T-cell (primary cell): ENCODE measurements at places on chromosomes 4 and X.

GRCh38 chr4:168162604-168163003 lies 70.3 kb downstream of the ANXA10 start:
- DNase-seq, result no peak

GRCh38 chr4:103032574-103032973 lies 13.1 kb upstream of the SLC9B1 start:
- DNase-seq, result no peak

DNA sequence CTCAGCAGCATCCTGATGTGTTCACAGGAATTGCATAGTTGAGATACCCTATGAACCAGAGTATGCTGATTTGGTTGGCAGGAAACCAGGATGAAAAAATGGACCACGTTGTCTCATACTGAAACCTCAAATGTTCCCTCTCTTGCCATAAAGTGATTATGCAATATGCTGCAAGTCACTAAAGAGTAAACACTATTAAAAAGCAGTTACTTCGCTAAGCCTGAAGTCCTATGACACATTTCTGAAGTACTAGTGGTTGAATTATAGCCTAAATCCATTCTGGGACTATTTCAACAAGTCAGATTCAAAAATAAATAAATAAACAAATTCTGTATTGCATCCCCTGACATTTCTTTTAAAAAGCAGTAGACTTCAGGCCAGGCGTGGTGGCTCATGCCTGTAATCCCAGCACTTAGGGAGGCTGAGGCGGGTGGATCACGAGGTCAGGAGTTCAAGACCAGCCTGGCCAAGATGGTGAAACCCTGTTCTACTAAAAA lies 106.0 kb upstream of the NAP1L5 start:
- no peak for DNase-seq

GRCh38 chrX:73922856-73923455 lies 360.0 kb downstream of the CHIC1 start:
- no peak for DNase-seq

GRCh38 chrX:12685541-12685940 lies 105.7 kb upstream of the PRPS2 start:
- DNase-seq, result no peak

GRCh38 chrX:149003863-149004660 lies 501.0 kb downstream of the IDS start:
- no peak for DNase-seq

- no peak for DNase-seq
Observed at GRCh38 chr4:102064747-102065442, 274.4 kb downstream of the BANK1 start.

- no peak for DNase-seq
Observed at GRCh38 chr4:150160473-150160872, 82.2 kb downstream of the DCLK2 start.

GRCh38 chrX:112012360-112012759 lies 70.2 kb downstream of the TRPC5 start:
- no peak for DNase-seq

DNA sequence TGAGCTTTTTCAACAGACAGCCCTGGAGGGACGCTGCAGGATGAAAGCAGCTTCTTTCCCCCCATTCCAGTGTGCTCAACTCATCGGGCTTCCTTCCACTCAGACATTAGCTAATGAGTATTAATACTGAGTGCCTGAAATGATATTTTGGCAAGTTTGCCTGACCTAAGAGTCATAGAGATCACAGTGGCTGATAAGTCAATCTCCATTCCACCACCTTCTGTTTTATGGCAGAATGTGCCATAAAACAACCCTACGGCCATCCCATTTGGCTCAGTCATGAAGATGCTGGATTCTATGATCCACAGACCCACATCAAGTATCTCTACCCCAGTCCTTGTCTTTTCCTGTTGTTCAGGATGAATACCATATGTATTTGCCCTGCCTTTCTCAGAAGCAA lies 48.3 kb upstream of the MAB21L2 start:
- no peak for DNase-seq

DNA sequence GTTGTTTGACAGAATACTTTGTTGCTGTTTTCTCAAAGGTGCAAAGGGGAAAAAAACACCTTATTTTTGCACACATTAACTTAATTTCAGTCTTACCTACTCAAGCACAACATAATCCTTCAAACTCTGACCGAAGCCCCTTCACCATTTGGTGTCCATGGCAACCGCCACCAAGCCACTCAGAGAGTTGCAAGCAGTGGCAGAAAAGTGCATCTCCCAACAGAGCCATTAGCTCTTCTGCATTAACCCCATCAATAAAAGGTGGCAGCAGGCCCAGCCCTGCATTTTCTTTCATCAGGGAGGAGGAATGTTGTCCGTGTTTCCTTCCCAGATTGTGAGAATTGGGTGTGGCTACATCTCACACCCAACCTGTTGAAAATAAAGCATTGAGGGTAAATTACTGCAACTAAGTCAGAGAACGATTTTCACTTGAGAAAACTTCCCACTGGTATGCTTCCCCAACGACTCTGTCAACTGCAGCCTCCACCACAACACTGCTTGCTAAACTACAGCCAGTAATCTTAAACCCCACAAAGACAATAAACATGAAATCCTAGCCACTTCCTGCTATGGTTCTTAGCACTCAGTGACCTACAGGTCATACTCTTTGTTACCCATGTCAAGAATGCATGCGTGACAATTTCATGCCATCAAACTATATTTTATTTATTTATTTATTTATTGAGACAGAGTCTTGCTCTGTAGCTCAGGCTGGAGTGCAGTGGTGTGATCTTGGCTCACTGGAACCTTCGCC lies 154.0 kb downstream of the GRIA3 start:
- no peak for DNase-seq

- DNase-seq, result no peak
Observed at GRCh38 chr4:45409536-45409935, 683.2 kb upstream of the GNPDA2 start.

- no peak for DNase-seq
Observed at GRCh38 chrX:85516131-85516530, 136.7 kb upstream of the POF1B start.

GRCh38 chr4:68249434-68249833 lies 3.9 kb upstream of the TMPRSS11B start:
- DNase-seq, result no peak

DNA sequence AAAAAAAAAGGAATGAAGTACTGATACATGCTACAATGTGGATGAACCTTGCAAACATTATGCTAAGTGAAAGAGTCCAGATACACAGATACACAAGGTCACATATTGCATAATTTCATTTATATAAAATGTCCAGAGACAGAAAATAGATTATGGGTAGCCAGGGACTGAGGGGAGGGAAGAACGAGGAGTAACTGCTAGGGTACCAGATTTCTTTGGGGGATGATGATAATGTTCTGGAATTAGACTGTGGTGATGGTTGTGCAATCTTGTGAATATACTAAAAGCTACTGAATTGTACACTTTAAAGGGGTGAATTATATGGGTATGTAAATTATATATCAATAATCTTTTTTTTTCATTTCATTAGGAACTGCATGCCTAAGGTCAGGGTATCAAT lies 20.8 kb upstream of the AP1AR start:
- no peak for DNase-seq

- no peak for DNase-seq
Observed at GRCh38 chr4:99759988-99760387, 56.6 kb upstream of the DAPP1 start.

DNA sequence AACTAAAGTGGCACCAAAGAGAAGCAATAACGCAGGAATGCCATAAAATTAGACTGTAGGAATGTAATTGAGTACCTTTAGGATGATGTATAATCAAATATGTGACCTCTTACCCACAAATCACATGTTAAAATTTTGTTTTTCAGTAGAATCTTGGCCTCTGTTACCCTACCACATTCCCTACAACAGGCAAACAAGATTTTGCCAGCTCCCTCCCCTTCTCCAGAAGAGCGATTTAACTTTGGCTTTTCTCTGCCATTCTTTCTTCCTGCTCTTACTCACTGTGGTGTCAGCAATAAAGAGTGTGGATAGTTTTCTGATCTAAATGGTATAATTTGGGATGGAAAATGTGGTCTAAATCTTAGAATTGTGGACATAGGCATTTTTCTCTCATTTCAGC lies 57.2 kb downstream of the TRIM2 start:
- DNase-seq, result no peak

DNA sequence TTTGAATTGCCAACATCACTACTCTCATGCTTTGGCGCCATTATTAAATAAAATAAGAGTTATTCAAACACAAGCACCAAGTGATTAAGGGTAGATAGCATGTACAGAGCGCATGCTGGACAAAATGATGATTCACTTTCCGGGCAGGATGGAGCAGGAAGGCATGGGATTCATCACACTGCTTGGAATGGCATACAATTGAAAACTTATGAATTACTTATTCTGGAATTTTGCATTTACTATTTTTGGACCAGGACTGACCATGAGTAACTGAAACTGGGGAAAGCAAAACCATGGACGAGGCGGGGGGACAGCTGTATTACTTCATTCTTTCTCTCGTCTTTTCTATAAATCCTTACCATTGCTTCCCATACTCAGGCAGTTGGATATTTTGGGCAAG lies 28.5 kb upstream of the FGF5 start:
- no peak for DNase-seq

GRCh38 chrX:123087326-123087725 lies 96.8 kb upstream of the GRIA3 start:
- no peak for DNase-seq
